ENCODE measurements at places on chromosomes 5 and 9.

DNA sequence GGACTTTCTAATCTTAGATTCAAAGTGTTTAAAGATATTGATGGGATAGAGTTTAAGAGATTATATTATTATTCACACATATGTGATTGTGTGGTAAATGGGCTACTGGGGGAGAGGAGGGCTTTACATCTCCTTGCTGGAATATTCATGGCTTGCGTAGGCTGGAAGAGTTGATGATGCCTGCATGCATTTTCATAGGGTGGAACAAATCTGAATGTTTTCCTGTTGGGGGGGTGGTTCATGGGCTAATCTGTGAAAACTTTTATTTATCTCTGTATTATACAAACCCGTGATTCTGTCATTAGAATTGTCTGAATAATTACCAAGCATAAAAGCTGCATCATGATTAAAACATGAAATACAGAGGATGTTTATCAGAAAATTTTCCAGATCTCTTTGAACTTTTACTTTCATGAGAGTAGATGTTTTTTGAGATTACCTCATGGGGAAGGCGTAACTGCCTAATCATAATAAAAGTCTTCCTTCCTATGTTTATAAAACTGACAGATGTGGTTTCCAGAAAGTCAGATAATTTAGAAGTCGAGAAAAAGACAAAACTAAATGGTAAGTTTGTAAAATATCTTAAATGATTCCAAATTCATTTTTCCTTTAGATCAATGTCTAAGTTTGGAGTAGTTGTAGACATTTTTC, 1185.4 kb upstream of the SEMA6A start:
- DNase-seq: no peak

DNA sequence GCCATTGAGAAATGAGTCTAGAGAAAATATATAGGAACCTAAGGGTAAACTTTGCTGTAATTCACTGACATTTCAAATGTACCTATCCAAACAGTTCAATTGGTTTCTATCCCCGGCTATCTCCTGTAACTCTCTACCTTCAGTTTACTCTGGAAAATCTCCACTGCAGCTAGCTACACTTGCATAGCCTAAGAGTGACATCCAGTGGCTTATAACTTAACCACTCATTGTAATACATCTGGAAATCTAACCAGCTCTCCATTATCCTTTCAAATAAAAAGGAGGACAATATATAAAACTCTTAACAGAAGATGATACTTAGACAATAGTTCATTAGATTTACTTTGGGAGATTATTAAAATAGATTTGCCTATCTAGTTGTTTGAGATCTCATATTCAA, 35.3 kb upstream of the SPDL1 start:
- no peak for DNase-seq

GRCh38 chr9:125889112-125889475, 141.9 kb downstream of the PBX3 start:
- no peak for DNase-seq

DNA sequence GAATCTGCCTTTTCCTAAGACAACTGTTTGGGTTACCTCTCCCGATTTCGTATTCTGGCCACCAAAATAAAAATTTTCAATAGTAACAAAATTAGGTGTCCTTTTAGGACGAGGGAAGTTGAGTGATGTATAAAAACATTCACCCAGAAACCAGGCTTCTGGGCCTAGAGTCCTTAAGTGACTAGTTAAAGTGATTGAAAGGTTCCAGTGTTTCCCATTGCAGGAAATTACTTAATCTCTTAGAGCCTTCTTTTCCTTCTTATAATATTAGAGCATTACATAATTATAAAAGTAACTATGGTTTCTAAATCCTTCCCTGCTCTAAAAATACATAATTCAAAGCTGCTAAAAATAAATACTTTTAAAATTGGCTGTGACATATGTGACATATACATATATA, 7.3 kb downstream of the MCIDAS start:
- DNase-seq: no peak

- no peak for DNase-seq
Measured at GRCh38 chr9:115972362-115972761, 181.2 kb upstream of the PAPPA start.

DNA sequence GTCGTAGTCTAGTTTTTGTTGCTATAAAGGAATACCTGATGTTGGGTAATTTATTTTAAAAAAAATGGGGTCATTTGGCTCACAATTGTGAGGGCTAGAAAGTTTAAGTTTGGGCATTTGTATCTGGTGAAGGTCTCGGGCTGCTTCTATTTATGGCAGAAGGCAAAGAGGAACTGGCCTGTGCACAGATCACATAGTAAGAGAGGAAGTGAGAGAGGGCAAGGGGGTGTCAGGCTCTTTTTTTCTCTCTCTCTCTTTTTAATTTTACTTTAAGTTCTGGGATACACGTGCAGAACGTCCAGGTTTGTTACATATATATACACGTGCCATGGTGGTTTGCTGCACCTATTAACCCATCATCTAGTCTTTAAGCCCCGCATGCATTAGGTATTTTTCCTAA, 453.3 kb downstream of the DIRAS2 start:
- no peak for DNase-seq

DNA sequence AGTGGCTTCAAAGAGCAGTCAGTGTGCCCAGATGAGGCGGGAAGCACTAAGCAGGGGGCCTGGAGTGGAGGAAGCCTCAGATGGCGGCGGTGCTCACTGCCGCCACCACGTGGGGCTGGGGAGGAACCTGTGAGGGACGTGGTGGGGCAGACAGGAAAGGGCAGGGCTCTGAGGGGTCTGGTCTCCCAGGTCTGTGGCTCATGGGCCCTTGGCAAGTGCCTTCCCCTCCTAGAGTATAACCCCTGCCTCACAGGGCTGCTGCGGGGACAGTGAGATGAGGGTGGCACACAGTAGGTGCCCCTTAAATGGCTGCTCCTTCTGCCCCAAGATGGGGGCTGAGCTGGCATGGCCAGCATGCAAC, 26.6 kb downstream of the NR5A1 start:
- no peak for DNase-seq

GRCh38 chr5:107743373-107744000, 72.8 kb upstream of the EFNA5 start:
- no peak for DNase-seq

Data from activated CD8-positive, alpha-beta memory T cell treated with anti-CD3 and anti-CD28 coated beads for 4 hours (primary cell).